ENCODE measurements at places on chromosomes 4 and X.

DNA sequence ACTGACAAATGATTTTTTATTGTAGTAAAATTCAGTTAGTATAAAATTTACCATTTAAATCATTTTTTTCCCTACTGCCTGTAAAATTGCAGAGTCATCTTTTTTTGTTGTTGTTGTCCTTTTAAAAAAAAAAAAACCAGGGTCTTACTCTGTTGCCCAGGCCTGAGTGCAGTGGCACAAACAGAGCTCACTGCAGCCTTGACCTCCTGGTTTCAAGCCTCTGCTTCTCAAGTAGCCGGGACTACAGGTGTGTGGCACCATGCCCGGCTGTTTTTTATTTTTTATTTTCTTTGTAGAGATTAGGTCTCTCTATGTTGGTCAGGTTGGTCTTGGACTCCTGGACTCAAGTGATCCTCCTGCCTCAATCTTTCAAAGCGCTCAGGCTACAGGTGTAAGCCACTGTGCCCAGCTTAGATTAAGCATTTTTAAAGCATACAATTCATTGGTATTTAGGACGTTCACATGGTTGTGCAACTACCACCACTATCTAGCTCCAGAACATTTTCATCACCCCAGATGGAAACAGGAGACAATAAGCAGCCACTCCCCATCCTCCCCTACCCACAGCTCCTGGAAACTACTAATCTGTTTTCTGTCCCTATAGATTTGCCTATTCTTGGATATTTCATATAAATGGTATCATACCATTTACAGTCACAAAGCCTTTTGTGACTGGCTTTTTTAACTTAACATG, 59.7 kb upstream of the PGRMC2 start:
- no peak for DNase-seq

DNA sequence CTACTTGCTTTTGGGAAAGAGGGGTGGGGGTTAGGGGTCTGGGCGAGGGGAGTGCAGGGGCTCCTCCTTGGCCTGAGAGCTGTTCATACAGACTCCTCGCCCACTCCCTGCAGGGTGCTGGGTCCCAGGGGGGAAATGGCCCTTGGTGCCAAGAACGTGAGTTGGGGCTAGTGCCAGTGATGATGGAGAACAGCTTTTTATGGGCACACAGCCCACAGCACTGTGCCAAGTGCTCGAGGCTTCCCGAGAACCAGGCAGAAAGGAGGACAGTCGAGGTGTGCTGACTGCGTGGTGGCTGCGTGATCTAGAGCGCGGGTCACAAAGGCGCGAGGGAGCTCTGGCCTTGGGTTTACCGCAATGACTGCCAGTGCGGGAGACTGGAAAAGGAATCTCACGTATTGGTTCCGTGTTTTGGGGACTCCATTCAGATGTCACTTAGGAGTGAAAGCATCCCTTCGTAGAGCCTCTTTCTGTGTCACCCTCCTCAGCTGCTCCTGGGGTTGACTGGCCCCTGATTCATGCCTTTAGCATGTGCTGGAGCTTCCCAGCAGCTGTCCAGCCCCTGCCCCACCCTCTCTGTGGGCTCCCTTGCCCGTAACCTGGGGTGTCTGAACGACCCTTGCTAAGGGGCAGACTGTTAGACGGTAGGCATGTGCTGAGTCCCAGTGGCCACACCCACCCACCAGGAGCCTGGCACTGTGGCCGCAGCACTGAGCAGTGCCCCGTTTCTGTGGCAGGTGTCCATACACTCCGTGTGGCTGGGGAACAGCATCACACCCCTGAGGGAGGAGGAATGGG, 20.9 kb upstream of the MSANTD1 start:
- no peak for DNase-seq

GRCh38 chr4:128006592-128006991, 41.4 kb downstream of the ABHD18 start:
- DNase-seq, result no peak

GRCh38 chr4:80500613-80501012, 165.1 kb downstream of the CFAP299 start:
- DNase-seq, result no peak

DNA sequence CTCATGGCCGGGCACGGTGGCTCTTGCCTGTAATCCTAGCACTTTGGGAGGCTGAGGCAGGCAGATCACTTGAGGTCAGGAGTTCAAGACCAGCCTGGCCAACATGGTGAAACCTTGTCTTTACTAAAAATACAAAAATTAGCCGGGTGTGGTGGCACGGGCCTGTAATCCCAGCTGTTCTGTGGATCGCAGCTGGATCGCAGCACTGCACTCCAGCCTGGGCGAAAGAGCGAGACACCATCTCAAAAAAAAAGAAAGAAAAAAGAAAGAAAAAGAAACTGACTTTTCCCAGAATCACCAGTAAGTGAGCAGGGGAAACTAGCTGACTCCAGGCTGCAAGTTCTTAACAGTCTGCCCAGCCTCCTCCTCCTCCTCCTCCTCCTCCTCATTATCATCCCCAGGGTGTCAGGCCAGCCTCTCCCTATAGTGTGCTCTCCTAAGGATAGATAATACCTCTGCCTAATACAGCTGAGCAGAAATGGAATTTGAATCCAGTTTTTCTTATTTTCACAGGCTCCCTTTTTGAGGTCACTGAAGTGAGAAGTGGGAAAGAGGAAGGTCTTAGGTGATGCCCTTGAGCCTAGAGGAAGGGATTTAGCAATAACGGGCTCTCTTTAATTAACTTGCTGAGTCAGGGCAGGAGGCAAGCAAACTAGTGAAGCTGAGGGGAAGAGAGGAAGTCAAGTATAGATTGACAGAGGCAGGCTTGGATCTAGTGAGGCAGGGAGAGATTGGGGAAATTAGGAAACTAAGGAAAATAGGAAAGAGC, 11.8 kb upstream of the ELF2 start:
- DNase-seq, result peak; percentile 91

DNA sequence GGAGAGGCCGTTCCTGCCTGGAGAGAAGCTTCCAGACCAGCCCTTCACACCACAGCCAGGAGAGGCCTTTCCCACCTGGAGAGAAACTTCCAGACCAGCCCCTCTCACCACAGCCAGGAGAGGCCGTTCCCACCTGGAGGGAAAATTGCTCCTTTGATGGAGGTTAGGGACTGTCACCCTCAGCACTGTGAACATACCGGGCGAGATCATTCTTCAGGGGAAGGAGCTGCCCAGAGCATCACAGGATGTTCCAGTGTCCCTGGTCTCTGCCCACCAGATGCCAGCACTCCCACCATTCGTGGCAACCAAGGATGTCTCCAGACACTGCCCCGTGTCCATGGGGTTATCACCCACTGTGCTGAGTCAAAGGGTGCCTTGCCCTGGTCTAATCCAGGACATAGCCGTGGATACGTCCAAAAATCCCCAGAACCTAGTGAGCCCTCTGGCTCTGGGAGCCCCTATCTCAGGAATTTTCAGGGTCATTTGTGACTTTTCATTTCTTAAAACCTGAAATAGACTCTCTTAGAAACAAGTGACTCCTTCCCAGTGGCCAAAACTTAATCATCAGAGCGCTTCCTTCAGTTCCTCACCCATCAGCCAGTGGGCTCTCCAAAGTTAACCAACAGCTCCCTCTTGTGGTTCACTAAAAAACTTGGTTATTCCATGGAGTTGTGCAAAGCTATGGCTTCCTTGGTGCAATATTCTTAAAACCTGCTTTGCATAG, 80.2 kb downstream of the CRMP1 start:
- DNase-seq, result peak; percentile 75

DNA sequence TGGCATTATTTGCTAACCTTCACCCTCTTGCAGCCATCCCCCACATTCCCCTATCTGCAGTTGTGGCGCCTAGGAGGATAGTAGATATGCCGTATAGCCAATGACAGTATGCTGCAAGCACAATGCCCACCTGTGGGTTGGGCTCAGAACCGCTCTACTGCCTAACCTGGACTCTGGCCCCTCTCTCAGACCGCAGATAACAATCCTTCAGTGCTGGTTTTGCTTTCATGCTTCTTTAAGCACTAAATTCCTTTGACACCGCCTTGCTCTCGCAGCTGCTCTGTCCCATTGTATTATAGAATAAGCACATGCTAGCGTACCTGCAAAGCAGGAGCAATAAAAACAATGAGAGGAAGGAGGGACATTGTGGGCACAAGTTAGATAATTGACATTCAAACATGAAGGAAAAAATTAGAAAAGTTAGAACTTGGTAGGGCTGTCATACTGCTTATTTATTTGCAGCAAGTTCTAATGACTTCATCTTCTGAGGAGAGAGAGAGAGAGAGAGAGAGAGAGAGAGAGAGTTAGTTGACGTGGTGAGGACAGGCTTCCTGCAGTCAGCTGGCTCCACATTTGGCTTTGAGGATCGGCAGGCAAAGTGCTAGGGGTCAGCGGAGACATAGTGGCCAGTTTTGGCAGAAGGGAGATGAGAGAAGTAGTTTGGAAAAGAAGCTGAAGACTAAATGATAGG, 55.8 kb downstream of the WWC2 start:
- DNase-seq, result no peak

All from inflammatory macrophage (primary cell).